EH (cell line): ENCODE measurements at places on chromosomes 3 and 15.
A peak's percentile ranks its signal among the peaks of the same experiment; 100 is the strongest.

DNA sequence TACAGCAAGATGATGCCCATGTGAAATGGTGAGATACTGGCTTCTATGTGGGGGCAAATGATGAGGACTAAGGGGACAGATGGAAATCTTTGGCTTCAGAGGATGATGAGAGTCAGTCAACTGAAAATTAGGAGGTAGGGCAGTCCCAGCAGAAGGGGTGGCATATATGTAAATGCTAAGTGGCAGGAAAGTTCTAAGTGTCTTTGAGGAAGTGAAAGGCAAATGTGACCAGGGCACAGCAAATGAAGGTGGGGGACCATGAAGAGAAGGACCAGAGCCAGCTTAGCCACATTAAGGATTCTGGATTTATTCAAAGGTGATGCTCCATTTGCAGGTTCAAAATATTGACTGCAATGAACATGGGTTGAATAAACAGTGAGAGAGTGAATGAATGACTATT, 29.2 kb upstream of the LIMD1 start:
- no peak for DNase-seq

GRCh38 chr3:30618526-30618925, 12.1 kb downstream of the TGFBR2 start:
- DNase-seq, result no peak

- DNase-seq, result peak; percentile 77
These were observed 70.1 kb downstream of the CLDN11 start for GRCh38 chr3:170488802-170489201.

GRCh38 chr3:22353126-22353525, 602.1 kb upstream of the ZNF385D start:
- no peak for DNase-seq

DNA sequence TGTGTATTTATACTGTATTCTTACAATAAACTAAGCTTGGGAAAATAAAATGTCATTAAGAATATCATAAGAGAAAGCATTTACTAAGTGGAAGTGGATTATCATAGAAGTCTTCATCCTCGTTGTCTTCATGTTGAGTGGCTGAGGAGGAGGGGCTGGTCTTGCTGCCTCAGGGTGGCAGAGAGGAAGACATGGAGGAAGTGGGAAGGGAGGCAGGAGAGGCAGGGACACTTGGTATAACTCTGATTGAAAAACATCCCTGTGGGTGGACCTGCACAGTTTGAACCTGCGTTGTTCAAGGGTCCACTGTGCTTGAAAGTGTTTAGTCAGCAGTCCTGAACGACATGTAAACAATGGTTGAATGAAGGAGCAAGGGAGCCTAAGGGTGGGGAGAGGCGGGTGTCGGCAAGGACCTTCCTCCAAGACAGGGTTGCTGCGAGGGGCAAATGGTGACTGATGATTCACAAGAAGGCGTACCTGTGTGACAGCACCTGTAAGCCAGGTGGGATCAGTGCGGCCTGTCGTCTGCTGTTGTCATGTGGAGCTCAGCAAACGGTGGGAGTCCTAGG, 103.8 kb upstream of the KLF13 start:
- DNase-seq, result no peak

DNA sequence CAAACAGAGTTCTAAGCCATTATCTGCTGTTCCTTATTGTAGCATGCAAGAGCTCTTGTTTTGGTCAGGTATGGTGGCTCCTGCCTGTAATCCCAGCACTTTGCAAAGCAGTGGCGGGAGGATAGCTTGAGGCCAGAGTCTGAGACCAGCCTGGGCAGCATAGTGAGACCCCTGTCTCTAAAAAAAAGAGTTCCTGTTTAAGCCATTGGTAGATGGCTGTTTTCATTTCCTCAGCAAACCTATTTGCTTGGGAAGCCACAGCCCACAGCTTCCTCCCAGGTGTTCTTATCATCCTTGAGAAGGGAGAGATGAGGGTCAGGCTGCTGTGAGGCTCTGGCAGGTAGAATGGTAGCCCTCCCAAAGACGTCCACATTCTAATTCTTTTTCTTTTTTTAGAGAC, 24.4 kb upstream of the FAM81A start:
- no peak for DNase-seq

DNA sequence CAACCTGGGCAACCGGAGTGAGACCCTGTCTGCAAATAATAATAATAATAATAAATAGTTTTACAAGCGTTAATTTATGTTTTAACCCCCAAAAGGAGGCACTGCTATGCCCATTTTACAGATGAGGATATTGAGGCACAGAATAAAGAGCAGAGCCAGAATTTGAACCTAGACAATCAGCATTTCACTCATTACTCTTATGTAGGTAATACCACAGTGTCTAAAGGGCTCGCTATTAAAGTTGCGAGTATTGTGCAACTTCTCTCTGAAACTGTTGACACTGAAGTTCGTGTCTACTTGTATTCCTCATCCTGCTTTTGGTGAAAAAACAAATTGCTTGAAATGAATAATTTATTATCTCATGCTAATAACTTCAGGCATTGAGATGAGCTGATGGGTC, 2.8 kb downstream of the C2CD4A start:
- no peak for DNase-seq

DNA sequence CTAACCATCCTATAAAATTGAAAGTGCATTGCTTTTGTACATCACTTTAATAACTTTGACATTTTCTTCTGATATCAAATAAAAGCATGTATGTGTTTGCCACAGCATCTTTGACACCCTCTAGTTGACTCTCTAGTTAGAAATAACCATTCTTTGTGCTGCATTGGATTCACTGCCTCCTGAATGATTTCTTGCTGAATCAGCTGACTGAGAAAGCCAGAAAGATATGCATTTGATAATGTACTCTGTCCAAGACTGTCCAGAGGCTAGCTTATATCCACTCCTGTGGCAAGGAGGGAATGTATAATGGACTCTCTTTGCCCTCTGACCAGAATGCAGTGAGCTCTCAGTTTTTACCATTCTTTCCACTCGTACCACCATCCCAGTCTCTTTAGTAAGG, 6.2 kb downstream of the RAB11A start:
- DNase-seq, result no peak

DNA sequence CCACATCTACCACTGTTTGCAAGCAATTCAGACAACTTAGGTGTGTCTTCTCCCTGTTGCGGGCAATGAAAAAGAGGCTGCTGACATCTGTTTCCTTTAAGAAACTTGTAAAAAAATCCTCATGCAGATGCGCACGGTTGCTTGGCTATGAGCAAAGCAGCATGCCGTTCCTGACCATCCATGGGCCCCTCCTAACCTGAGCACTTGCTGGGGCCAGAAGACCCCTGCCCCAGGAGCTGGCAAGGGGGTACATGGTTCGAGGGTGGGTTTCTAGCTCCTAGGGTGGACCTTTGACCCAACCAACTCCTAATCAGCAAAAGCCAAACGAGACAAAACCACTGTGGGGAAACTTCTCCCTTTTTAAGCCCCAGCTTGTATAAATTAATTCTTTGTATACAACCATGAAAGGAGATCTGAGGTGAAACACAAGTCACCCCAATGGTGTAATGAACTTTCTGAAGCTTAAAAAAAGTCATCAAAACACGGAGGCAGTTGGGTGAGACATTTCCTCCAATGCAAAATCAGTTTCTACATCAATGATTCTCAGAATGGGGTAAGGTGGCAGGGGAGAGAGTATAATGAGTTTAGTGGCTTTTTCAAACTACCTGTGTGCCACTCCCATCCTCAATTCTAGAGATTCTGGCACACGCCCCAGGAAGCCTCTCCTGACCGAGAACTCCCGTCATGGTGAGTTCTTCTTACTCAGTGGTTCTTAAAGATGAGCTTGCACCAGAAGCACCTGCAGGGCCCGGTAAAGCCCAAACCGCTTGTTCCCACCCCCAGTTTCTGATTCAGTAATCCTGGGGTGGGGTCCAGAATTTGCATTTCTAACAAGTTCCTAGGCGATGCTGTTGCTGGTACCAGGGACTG, 44.1 kb downstream of the CPN2 start:
- no peak for DNase-seq

DNA sequence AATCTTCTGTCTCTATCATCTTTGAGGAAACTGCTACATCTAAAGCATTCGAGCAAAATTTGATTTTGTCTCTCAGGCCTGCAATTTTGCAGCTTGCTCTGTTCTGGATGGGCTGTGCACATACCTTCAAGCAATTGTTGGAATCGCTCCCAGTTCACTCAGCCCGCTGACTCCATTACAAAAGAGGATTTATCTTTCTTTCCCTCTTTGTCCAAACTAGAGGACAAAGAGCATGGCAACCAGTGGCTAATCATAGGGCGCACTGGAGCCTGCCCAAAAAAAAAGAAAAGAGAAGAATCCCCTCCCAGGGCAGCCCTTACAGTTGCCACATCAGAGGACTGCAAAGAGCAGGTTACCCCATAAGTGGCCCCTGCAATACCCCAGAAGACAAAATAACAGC, 49.0 kb upstream of the DUT start:
- peak; percentile 1 for DNase-seq

DNA sequence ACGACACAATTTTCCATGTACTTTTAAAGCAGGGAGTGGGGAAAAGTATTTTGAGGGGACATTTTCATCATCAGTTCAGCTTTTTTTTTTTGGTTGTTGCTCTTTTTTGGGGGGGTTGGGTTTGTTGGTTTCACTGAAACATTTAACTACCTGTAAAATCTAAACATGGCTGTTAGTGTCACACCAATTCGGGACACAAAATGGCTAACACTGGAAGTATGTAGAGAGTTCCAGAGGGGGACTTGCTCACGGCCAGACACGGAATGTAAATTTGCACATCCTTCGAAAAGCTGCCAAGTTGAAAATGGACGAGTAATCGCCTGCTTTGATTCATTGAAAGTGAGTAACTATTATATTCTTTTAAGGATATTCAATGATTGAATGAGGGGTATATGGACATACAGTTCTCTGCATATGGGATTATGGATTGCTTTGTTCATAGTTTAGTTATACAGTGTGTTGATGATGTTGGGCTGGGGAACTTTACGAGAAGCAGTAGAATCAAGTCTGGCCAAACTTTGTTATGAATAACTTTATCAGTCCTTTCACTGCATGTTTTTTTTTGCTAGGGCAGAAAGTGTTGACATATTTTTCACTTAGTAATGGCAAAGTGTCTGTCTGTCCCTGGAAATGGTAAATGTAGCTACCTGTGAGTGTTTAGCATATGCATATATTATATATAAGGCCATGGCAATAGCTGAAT, 31.5 kb downstream of the MBNL1 start:
- no peak for DNase-seq

GRCh38 chr3:122893282-122893681, 98.4 kb downstream of the SLC49A4 start:
- no peak for DNase-seq

DNA sequence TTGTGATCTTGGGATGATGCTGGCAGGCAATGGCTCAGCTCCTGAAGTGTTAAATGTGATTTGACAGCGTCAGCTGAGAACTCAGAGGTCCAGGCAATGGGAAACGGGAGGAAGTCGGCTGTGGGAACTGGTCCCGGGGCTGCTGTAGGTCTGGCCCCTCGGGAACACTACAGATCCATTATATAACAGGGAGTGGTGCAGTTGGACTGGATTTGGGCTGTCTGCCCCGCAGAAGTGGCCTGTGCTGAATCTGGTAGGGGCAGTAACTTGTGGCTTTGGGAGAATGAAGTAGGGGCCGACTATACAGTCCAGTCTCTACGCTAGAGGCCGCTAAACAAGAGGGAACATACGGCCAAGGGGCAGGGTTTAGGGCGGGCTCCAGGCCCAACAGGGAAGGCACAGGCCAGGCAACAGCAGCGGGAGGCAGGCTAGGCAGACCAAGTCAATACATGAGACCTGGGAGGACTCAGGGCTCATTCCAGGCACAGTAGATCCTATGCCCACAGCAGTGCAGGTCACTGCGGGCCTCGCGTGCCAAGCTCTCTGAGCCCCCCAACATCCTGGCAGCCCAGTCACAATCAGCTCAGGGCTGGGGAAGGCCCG, 20.3 kb upstream of the IL16 start:
- no peak for DNase-seq

GRCh38 chr3:119195911-119196310, 22.5 kb downstream of the UPK1B start:
- peak; percentile 60 for DNase-seq

DNA sequence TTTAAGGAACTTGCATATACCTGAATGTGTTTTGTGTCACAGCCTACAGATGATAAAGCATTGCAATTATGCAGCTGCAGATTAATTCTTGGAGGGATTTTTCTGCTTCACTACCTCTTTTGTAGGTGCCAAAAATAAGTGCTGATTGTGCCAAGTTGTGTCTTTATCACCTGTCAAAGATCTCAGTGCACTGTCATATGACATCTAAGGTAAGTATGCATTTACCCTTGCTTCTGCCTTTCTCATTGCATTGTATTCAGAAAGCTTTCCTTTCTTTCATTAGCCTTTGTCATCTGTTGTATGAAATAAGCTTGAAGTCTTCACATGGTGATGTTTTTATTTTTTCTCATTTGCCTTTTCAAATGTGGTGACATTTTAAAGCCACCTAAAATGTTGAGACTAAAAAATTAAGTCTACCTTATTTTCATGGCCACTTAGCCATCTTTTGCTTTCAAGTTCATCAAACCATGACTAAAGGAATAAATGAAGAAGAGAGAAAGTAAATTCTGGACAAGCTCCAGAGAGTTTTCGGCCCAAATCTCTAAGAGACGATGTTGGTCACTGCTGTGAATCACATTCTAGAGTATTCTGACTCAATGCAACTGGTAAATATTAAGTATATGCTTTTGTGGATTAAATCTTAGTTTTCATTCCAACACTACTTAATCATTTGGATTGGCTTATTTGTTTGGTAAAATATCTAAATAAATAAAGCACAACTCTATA, 381.8 kb upstream of the EPHA3 start:
- no peak for DNase-seq

GRCh38 chr15:89441295-89441812, 55.0 kb downstream of the RHCG start:
- DNase-seq, result no peak

- no peak for DNase-seq
These were observed 118.9 kb downstream of the OXNAD1 start for GRCh38 chr3:16383864-16384263.

DNA sequence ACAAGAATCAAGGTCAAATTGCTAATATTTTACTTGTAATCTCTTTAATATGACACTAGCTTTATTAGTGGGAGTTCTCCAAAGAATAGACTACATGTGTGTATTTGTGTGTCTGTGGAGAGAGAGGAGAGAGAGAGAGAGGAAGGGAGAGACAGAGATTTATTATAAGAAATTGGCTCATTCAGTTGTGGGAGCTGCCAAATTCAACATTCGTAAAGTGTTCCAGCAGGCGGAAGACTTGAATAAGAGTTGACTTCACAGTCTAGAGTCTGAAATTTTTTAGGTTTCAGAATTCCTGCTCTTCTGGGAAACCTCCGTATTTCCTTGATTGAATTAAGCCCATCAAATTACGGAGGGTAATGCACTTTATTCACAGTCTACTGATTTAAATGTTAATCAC, 4.7 kb upstream of the CLDN1 start:
- DNase-seq, result peak; percentile 51
